ENCODE measurements at places on chromosomes 7 and 10.

DNA sequence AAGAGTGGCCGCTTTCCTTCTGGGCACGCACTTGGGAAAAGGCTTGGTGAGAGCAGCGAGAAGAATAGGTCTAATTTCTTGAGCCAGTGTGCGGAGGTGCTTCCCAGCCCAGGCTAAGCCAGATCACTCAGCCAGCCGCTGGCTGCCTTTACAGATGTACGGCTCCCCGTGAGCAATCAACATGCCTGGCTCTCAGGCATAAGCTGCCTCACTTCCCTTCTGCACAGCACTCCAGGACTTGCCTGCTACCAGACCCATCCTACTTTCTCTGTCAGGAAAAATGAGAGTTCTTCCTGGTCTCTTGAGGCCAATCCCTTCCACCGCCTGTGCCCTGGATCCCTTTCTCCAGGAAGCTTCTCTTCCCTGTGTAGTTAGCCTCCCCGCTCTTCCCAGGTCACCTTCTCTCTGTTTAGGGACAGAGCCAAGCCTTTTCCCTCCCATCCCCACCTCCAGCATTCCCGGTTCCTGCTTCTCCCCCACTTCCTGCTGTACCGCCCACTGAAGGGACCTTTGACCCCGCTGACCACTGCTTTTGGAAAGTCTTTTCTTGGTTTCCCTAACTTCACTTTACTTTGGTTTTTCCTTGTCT, 1.1 kb upstream of the ACTR3C start:
- no peak for DNase-seq

GRCh38 chr7:81300753-81301152, 381.9 kb upstream of the SEMA3C start:
- DNase-seq, result no peak

- no peak for DNase-seq
Measured at GRCh38 chr7:123024989-123025758, 29.7 kb upstream of the TAS2R16 start.

DNA sequence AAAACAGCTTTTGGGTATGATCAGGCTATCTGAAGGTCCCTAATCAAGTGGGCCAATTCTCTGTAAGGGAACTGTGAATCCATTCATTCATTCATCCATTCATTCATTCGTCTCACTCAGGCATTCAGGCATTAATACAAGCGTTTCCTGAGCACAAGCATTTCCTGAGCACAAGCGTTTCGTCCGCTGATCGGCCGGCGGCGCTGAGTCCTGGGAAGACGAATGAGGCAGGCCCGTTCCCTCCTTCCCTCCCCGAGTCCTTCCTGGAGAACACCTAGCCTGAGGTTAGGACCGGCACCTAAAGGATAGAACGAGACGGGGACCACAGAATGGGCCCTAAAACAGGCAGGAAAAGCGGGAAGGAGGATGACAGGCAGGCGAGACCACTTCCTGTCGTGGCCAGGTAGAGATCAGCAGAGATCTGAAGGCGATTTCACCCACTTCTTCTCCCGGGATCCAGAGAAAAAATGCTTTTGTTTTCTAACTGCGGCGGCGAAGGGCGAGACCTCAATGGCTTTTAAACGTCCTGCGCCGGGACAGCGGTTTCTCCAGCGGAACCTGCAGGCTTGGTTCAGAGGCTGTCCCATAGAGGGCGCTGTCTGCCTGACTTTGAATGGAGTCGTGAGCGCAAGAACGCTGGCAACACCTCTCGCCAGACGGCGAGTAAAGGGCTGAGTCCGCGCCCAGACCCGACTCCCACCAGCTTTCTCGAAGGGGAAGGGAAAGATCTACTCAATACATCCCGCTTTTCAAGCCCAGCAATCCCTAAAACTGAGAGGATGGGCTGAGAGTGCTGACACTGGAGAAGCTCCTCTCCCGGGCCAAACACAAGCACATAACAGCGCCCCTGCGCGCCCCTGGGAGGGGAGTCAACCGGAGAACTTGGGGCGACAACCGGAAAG, 2.9 kb upstream of the HMX3 start:
- DNase-seq, result peak; percentile 97

GRCh38 chr10:130958003-130958402, 353.5 kb downstream of the TCERG1L start:
- no peak for DNase-seq

- DNase-seq, result no peak
Measured at GRCh38 chr10:95626500-95626899, 30.0 kb downstream of the ALDH18A1 start.

DNA sequence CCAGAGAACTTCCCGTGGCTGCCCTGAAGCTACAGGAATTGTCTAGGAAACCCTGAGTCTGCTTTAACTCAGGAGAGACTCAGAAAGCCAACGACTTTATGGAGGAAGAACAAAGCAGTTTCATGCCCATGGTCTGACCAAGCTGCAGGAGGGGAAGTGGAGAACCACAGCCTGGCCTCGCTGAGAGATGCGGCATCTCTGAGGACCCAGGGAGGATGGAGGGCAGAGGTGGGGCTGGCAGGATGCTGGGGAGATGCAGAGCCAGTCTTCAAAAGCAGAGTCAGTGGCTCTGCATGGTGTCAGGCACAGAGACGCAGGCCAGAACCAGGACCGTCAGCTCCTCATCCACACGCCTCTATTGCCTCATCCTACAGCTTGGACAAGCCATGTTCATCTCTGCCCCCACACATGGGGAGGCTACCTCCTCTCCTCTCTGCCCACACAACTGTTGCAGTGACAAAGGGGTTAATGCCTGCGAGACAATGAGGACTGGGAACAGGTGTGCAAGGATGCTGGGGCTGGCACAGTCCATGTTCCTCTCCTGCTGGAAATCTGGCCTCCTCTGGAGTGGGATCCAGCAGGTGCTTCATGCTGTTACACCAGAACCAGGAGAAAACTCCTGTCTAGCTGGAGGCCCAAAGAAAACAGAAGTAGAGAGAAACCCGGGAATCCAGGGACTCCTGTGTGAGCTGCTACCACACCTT, 267.0 kb downstream of the PLXNA4 start:
- DNase-seq, result no peak

GRCh38 chr10:102392306-102392705, 3.2 kb upstream of the NFKB2 start:
- no peak for DNase-seq

DNA sequence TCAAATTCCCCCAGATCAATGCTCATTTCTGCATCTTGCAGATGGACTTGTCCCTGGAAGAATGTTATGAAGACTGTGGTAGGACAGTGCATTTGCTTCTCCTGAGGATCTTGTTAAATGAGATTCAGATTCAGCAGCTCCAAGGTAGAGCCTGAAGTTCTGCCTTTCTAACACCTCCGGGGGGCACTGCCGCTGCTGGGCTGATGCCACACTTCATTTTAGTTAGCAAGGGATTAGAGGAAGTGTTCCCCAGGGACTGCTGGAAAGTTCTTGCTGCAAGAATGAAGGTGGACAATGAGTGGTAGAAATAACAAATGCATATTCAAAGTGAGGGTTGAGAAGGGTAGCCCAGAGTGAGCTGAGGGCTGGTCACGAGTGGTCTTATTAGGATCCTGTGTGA, 434.3 kb upstream of the AKR1E2 start:
- DNase-seq, result no peak

GRCh38 chr7:13948019-13948801, 41.3 kb downstream of the ETV1 start:
- no peak for DNase-seq

GRCh38 chr10:34141032-34141680, 673.9 kb downstream of the PARD3 start:
- DNase-seq, result no peak

DNA sequence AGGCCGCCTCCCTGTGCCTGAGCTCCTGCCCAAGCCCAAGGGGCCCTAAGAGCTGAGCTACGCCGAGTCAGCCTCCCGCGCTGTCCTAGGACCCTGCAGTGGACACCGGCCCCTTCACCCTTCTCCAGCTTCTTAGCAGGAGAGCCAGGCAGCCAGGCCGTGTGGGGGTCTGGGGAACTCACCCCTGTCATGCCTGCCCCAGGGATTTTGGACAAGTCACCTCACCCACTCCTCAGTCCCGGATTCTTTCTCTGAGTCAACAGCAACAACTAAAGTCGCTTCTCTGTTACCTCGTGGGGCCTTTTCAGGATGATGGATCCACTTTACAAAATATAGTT, 79.3 kb downstream of the MKI67 start:
- no peak for DNase-seq

GRCh38 chr7:77538281-77539212, 1.5 kb downstream of the PTPN12 start:
- peak; percentile 61 for DNase-seq

DNA sequence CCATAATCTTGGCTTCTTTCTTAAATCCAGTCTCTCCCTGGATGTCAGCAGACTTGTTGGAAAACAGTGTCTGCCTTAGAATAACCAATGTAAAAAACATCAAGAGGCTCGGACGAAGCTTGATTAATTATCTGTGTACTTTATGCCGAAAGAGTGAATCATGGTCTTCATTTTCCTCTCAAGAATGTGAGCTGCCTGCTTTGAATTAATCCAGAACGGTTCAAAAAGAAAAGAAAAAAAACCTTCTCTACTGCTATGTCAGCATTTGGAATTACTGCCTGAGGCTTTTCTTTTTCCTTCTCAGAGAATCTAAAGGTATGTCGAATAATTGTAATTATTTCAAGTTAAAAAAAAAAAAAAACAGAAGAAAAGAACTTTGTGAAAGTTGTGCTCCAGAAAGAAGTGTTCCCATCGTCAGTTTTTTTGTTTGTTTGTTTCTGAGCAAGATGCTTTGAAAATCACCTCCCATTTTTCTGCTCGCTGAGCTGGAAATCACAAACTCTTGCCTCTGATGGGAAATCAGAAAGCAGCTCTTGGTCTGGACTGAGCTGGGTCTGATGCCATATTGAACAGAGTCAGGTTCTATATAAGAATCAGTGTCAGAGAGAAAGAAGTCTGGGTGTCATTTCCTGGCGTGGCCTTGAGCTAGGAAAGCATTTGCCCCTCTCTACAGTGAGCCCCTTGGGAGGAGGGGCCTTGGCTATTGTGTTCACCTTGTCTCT, 20.2 kb downstream of the PLPP4 start:
- no peak for DNase-seq

DNA sequence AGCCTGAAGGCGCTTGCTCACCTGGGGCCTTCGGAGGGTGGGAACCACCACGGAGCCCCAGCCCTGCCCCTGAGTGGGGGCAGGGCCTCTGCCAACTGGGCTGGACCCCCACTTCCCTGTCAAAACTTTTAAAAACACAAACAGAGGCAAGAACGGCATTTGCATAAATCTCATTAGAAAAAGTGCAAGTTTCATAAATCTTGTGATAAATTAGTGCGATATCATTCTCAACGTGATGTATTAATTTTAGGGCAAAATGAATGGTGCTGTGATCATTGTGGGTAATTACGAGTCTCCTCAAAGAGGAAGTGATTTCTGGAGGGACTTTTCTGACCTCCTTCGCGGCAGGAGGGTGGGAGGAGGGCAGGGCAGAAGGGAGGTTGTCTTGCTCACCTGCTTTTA, 98.3 kb downstream of the CDH23 start:
- no peak for DNase-seq

- DNase-seq, result peak; percentile 32
Measured at GRCh38 chr10:100737355-100738054, 7.9 kb upstream of the PAX2 start.

DNA sequence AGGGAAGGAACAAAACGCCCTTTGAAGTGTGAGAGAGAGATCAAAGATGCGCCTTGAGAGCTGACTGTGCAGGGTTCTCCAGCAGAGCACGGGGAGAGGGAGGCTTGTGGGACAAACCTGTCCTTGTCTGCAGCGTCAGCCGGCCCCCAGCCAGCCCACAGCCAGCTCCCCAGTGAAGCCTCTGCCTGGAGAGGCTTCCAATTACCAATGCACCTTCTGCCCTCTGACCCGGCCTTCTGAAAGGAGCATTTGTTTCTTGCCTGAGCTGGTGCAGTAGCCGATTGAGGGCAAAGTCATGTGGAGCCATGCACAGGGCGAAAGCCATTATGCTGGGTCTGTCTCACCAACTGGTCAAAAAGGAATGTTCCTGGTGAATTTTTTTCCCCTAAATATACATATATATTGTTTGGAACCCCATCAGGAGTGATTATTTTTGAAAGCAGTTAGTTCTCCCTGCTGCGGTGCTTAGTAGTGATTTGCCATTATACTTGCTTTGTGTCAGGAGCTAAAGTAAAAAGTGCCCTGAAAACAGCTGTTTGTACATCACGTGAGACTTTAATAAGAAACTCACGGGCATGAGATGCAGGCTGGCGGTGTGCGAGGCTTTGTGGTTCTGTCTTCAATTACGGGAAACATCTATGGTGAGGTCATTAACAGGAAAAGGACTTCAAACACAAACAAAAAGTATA, 268.6 kb downstream of the KLF6 start:
- no peak for DNase-seq

- DNase-seq, result no peak
Measured at GRCh38 chr10:1745780-1746456, 8.6 kb upstream of the ADARB2 start.

- DNase-seq, result no peak
Measured at GRCh38 chr7:26633557-26633956, 230.8 kb downstream of the SKAP2 start.

DNA sequence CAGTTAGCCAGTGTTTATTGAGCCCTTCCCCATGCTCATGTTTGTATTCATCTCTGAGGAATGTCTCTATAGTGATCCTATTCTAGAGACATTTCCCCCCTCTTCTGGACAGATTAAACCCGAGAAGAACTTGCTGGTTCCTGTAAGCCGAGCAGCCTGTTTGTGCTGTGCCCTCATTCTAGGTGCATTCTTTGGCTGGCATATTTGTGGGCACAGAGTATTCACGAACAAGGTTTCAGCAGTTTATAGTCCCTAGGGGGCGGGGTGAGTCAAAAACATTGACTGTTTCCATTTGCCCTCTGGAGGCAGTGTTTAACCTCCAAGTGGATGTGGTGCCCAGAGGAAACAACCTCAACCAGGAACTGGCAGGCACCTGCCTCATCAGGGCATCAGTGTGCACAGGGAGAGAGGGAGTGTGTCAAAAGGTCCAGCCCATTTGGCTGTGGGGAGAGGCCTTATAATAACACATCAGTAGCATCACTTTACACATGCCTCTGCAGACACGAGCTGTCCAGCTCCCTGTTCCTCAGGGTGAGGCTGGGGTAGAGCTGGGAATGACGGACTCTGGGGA, 273.3 kb upstream of the LRGUK start:
- DNase-seq, result no peak

- DNase-seq, result no peak
Measured at GRCh38 chr7:101542527-101543241, 86.4 kb downstream of the MYL10 start.

DNA sequence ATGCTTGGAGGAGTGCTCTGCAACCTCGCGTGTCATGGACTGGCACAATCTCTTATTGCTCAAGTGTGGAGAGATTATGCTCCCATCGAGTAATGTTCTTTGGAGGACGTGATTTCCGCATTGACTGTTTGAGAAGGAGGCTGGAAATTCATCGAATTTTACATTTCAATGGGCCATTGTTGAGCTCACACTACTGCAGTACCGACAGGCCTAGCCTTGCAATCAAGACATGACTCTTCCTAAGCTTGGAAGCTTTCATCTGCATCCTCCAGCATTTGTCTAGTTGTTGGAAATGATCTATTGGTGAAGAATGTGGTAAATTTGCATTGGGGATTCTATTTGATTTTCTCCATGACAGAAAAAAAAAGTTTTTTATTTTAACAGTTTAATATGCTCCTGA, 156.8 kb downstream of the FZD1 start:
- no peak for DNase-seq

- DNase-seq, result no peak
Measured at GRCh38 chr7:158975526-158976467, 119.4 kb downstream of the DYNC2I1 start.

- no peak for DNase-seq
Measured at GRCh38 chr10:52220947-52221346, 93.1 kb upstream of the DKK1 start.

Measured in 8988T (cell line).